ENCODE measurements at places on chromosomes 2 and 18.

DNA sequence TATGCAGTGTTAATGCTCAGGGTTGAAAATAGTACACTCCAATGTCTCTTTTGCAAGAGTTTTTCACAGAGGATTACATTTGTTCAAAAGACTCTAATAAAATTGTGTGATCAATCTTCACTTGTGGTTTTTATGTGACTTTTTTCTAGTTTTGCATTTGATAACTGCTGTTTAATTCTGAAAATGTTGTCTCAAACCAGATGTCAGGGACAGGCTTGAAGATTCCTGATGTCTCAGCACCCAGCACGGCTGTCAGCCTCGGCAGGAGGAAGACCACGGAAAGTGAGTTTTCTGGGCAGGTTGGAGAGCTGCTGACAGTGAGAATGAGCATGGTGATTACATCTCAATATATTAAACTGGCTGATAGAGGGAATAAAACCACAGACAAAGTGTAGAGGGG is 9.1 kb downstream of the SOX11 start:
- no peak for DNase-seq

- DNase-seq = no peak
These were observed 9.0 kb downstream of the STK25 start for GRCh38 chr2:241499146-241499965.

- DNase-seq = no peak
These were observed 65.6 kb downstream of the WDR7 start for GRCh38 chr18:56716692-56717146.

DNA sequence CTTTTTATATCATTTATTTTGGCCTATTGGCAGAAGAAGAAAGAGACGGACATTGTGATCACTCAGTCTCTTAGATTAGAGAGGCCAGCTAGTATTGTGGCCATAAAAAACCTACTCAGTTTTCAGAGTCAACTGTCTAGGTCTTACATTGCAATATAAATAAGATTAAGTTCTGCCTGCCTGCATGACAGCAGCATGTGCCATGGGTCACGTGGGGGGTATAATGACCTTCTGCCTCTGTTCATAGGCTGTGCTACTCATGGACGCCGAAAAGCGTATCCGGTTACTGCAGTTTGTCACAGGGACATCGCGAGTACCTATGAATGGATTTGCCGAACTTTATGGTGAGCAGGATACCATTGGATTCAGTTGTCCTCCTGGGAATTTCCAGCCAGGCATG is 238.5 kb downstream of the ALPK2 start:
- DNase-seq = no peak

- no peak for DNase-seq
These were observed 156.4 kb downstream of the CCBE1 start for GRCh38 chr18:59540780-59541179.

GRCh38 chr2:118689456-118689855 is 158.0 kb downstream of the EN1 start:
- DNase-seq = no peak

- no peak for DNase-seq
These were observed 15.3 kb downstream of the MTX2 start for GRCh38 chr2:176284461-176285049.

DNA sequence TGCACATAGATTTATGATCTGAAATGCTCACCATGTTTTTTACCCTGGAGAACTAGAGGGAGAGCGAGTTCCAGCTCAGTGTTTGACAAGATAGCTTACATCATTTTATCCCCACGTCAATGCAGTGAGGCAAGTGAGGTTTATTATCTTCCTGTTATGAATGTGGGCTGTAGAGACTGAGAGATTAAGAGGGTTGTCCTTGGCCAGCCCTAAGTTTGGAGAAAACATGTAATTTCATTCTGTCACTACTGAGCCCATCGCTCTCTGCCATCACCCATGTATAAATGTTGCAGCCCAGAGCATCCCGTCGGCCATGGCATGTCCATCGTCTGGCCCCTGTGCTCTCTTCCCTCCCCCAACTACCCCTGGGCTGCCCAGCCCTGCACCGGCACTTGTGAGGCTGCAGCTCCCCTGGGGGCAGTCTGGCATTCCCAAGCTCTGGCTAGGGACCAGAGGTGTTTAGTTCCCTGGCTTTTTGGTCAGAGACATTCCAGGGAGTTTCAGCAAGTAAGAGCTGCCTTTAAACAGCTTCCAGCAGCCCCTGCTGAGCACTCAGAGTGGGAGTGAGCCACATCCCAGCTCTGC is 136.7 kb downstream of the ANTXR1 start:
- DNase-seq = peak; percentile 94

GRCh38 chr2:29489568-29489967 is 374.4 kb downstream of the CLIP4 start:
- DNase-seq = no peak

GRCh38 chr2:239105234-239105633 is 257.3 kb downstream of the TWIST2 start:
- no peak for DNase-seq

DNA sequence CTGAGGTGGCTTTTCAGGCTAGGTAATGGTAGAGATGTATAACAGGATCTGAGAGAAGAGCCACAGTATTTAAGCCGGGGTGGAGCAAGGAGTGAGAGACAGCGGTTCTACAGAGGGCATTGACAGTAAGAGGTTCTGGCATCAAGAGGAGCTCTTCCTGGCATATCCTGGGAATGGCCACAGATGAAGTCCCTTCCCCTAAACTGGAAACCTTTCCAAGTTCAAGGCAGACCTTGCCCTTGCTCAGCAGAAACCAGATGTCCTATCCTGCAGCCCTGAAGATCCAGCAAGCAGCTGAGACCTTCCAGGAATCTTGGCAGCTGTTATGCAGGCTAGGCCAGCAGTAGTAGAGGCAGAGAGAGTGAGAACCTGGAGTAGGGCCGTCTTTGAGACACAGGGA is 18.1 kb downstream of the REG1A start:
- DNase-seq = no peak

- DNase-seq = no peak
These were observed 37.6 kb downstream of the PTPN18 start for GRCh38 chr2:130393318-130393910.

GRCh38 chr2:181957668-181958067 is 28.0 kb upstream of the PPP1R1C start:
- DNase-seq = no peak

DNA sequence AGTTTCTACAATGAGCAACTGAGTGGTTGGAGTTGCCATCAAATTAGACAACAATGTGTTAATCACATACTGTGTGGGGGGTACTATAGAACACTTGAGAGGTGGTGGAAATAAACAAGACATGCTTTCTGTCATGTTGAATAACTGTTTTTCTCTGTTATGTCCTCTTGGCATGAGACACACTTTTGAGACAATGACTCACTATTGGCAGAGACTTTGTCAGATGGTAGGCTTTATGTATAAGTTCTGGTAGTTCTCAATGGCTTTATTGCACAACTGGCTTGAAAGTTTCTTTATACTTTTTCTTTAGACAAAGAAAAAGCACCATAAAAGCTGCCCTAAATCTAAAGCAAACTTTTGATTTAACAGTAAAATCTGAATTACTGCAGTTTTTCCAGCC is 578.7 kb downstream of the ADCYAP1 start:
- DNase-seq = no peak

DNA sequence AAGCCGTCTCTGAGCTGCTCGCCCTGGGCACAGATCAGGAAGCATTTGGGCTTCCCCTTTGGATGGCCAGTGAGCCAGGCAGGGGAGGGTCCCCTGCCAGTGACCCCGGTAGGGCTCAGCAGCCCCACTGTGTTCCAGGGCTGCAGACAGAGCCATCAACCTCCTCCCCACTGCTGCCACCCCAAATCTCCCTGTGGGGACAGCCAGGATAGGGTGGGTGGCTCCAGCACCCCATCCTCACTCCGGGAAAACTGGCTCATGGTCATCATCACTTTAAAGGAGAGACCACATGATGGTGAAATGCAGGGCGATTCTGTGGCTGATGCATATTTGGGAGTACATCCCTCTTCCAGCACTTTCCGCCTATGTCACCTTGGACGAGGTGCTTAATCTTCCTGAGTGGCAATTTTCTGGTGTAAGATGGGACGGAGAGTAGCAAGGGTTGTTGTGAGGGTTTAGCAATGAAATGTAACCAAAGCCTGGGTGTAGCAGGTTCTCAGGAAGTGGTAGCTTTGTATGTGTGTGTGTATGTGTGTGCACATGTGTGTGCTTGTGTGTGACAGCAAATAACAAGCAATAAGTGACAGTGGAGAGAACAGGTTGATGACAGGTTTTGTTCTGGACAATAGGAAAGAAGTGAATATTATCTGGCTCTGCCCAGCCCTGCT is 61.8 kb downstream of the ACAA2 start:
- no peak for DNase-seq

GRCh38 chr2:67234440-67234839 is 162.7 kb upstream of the ETAA1 start:
- peak; percentile 65 for DNase-seq

DNA sequence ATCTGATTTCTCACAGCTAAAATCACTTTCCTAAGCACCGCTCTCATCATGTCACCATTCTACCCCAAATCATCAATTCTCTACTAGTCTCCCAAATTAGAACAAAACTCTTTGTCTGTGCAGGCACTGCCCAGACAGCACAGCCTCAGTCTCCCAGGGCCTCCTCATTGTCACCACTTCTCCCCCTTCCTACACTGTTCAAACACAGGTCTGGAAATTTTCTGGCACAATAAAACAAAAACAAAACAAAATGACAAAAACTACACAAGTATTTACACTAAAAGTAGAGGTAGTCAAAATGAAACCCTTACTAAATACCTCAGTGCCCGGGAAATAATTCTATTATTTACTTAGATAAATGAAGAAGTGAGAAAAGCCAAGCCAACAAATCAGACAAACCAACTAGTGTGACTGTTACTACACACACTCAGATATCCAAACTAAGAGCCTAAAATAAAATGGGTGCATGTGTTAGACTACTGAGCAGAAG is 156.2 kb upstream of the DNMT3A start:
- no peak for DNase-seq

DNA sequence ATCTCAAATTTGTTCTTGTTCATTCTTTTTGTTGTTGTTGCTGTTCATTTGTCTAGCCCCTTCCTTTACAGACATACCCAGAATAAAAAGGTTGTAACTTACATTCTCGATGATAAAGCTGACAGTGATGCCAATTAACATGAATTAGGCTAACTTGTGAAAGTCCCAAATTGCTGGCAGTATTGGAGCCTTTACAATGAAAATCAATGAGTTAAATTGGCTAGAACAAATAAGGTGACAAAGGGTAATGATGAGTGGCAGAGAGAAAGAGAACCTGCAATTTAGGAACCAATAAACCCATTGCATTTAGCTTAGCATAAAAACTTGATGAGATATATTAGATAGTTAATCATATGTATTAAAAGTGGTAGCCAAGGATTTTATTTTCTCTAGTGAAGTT is 521.0 kb downstream of the ADCYAP1 start:
- DNase-seq = no peak

- DNase-seq = no peak
These were observed 73.9 kb downstream of the VSNL1 start for GRCh38 chr2:17614174-17614930.

DNA sequence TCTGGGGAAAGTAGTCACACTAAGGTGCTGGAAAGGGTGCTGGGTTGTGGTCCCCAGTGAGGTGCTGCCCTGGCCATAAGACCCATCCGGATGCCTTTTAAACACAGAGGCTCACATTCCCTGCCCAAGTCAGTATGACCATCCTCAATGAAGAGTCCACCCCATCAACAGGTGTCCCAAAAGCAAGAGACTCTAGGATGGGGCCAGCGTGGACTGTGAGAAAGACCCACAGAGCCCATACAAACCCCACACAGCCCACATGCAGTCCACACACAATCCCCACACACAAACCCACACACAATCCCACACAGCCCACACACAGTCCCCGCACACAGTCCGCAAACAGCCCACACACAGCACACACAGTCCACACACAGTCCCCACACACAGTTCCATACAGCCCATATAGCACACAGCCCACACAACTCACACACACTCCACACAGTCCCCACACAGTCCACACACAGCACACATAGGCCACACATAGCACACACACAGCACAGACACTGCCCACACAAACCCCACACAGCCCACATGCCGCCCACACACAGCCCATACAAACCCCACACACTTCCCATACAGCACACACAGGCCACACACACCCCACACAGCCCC is 241.4 kb upstream of the SALL3 start:
- no peak for DNase-seq

GRCh38 chr2:232950751-232951150 is 62.3 kb downstream of the NGEF start:
- DNase-seq = no peak

- DNase-seq = no peak
These were observed 22.3 kb upstream of the DUSP2 start for GRCh38 chr2:96167407-96168013.

DNA sequence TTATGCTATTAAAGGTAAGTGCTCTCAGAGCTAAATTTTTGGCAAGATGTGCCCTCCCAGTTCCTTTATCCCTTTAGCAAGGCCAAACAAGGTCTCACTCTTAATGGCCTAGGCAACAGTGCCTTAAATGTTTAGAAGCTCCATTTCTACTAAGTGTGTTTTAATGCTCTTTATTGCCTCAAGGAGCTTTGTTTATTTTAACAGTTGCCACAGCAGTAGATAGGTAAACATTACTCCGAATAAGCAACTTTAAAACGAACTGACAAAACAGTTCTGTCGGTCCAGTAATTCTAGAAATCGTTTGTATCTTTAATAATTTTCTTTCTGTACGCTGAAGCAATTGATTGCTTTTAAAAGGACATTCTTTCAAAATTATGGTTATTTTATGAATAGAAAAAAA is 74.5 kb downstream of the PIEZO2 start:
- no peak for DNase-seq

- DNase-seq = peak; percentile 50
These were observed 30.6 kb upstream of the GPD2 start for GRCh38 chr2:156405586-156405985.

- DNase-seq = no peak
These were observed 807.9 kb downstream of the EPHA4 start for GRCh38 chr2:220764171-220764570.

DNA sequence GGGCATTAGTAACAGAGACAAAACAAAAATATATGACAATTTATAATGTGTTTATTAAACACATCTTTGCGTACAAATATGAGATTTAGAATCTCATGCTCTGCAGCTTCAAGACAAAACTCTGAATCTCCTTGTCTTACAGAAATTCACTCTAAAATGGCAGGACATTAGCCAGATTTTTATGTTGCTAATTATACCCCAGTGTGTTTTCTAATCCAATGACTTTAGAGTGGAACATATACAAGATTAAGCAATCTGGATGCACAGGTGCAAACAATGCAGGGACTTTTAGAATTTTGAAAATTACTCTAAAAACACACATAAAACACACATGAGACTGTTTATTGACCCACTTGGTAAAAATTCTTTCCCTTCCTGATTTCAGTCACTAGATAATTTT is 85.9 kb downstream of the CALCRL start:
- DNase-seq = no peak

DNA sequence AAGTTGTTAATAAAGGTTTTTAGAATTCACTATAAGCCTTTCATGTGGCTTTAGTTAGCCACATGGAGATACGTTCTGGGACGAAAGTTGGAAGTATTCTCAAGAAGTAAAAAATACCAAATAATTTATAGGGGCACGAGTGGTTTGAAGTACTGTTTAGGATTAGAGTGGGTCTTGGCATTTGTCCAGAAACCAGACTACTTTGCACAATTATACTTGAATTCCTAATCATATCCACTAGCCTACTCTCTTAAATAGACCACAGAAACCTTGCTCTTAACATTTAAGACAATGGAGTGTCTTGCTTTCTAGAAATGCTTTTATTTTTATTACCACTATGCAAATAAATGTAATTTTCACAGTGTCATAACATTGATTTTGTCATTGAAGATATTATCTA is 44.6 kb downstream of the UBE2E3 start:
- DNase-seq = peak; percentile 30
